ENCODE measurements at places on chromosomes 12 and 14.

GRCh38 chr12:102562836-102563425 lies 82.6 kb upstream of the IGF1 start:
- no peak for DNase-seq

DNA sequence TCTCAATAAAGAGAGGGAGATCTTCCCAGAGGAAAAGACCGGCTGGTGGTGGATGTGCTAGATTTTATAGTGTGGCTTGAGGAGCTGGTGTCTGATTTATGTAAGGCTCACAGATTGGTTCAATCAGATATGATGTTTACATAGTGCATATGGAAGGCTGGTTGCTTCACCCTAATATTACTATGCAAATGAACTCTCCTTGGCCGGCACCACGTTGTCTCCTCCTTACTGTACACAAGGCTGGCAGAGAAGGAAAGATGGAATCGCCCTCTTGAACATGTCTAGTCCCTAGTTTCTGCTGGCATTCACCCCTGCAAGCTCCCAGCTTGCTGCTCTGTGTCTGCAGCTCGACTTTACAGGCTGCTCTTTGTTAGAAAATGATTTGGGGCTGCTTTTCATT lies 8.9 kb downstream of the FAM186A start:
- DNase-seq = no peak

DNA sequence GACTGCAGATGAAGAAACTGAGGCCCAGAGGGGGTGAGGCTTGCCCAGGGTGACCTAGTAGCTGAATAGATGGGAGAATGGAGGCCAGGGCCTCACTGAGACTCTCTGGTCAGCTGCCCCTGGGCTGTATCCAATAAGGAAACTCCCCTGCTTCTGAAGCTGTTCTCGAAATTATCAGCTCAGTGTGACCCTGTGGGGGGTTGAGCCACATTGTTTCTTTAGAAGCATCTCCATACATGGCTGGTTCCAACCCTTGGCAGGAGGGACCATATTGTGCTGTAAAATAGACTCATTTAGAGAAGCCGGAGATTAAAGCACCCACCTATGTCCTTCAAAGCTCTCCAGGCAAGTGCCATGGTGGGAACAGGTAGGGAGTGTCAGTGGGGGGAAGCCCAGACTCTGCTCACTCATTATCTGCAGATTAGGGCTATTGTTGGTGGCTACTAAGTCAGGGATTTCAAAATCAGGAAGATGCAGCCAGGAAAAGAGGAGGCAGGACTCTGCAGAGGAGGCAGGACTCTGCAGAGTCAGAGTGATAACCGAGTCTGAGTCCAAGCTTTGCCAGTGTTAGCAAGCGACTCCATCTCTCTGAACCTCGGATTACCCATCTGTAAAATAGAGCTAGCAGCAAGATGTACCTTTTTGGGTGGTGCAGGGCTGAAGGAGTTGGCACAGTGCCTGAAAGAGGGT lies 3.5 kb downstream of the SERPINA5 start:
- DNase-seq = no peak

DNA sequence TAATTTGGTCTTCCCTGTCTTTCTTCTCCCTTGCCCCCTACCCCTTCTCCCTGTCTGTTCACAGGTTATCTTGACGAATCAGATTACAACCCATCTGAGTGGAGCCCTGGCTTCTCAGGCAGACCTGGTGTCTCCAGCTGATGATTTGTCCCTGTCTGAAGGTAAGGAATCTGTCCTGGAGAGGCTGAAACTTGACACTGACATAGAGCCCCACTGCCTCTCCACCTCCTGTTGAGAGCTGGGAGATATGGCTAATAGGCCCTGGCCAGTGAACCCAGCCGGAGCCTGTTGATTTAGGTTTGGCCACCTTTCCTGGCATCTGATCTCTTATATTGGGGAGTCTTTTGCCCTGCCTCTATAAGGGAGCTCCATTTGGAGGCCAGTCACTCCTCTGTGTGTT lies 472.2 kb downstream of the RAD51B start:
- no peak for DNase-seq

GRCh38 chr12:53530920-53531319 lies 23.6 kb upstream of the NPFF start:
- DNase-seq = no peak

DNA sequence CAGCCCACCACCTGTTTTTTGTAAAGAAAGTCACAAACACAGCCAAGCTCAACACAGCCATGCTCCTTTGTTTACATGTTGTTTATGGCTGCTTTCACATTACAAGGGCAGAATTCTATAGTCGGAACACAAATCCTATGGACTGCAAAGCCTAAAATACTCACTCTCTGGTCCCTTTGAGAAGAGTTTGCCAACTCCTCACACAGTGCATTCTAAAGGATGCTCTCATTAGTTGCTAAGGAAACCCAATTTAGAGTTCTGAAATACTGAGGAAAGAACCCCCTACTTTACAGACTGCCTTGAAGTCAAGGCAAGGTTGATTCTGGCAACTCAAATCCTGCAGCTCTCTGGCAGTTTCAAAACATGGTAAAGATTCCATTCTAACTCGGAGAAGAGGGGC lies 38.3 kb downstream of the DCP1B start:
- no peak for DNase-seq

GRCh38 chr12:27109334-27110028 lies 27.1 kb upstream of the C12orf71 start:
- no peak for DNase-seq

DNA sequence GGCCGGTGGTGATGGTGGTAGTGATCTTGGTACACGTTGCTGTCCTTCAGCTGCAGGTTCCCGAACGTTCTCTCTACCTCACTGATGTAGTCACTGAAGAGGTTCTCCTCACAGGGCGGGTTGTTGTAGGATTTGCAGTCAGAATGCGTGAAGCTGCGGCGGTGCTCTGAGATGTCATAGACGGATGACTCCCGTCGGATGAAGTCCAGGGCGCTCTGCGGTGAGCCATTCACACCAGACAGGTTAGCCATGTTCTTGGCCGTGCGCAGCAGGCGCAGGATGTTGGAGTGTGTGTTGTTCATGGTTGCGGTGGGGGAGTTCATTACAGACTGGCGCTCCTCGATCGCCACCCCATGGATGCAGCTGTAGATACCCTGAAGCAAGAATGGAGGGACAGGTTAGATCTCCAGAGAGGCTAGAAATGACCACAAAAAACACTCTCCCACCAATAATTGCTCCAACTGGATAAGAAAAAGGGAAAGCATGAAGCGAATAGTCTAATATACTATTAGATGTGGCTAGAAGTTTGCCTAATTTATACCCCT lies 367.8 kb downstream of the EMP1 start:
- no peak for DNase-seq

- DNase-seq = no peak
These were observed 78.9 kb downstream of the SNAPC1 start for GRCh38 chr14:61841145-61841544.

GRCh38 chr14:94762431-94762830 lies 7.5 kb downstream of the GSC start:
- DNase-seq = no peak

DNA sequence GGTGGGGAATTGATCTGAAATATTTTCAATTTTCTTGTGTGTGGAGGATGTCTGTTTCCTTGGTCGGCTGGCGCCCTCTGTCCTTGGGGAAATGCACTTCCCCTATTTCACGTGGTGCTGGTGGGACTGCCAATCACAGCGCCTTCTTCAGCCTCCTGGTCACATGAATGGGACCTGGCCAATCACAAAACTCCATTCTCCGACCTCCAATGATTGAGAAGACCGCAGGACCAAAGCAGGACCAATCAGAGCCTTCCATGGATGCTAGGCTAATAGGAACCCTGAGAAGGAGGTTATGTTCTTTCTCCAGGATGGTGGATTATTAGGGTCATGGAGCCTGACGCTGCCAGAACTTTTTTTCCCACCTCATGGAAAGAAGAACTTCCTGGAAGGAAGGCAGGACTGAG lies 188.7 kb downstream of the TTC8 start:
- no peak for DNase-seq

- no peak for DNase-seq
These were observed 96.5 kb downstream of the PRMT8 start for GRCh38 chr12:3587402-3588013.

GRCh38 chr12:102009796-102010195 lies 52.0 kb downstream of the WASHC3 start:
- no peak for DNase-seq

- DNase-seq = no peak
These were observed 147.0 kb downstream of the SLC16A7 start for GRCh38 chr12:59742841-59743240.

DNA sequence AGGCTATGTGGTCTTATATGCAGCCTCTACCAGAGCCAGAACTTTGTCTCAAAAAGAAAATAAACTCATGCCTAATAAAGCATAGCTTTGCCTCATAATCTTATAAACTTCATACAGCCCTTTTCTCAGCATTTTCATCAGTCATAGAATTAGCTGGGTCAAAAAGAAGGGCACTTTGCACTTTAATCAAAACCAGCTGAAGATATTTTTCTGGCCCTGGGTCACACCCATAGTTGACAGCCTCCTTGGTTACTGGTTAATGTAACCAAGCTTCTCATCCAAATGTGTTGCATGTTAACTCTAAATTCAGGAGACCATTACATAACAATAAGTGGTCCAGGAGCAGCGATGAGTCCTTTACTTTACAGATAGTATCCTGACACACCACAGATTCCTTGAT lies 558.2 kb downstream of the FLRT2 start:
- no peak for DNase-seq

DNA sequence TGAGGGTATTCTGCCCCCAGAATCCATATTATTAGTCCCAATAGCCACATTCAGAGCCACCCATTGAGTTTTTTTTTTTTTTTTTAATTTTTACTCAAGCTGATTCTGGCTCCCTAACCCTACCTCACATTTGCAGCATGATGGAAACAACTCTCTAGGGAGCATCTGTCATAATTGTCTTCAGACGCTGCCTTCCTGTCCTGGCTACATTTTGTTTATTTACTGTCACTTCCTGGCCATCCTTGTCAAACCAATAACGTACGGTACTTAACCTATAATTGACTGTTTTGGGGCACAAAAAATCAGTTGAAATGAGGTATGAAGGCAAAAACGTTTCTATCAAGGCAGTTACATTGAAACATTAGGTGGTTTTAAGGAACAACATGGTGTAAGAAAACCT lies 2.1 kb downstream of the GLIPR1 start:
- DNase-seq = no peak

DNA sequence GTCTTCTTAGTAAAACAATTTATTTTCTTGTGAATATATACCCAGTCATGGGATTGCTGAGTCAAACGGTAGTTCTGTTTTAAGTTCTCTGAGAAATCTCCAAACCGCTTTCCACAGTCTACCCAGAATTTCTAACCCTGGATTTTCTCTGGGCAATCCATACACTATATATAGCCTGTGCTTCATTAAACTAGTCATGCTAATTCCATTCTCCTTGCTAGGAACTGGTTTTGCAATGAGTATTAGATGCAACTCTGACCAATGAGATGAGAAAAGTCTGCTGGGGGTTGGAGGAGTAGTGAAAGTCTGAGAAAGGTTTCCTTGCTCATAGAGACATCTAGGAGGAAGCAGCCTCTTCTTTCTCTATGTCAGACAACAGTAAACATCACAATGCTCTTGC lies 196.1 kb upstream of the CDKN3 start:
- DNase-seq = no peak

Measured in activated CD8-positive, alpha-beta memory T cell treated with anti-CD3 and anti-CD28 coated beads for 48 hours (primary cell).